SW 1271 (cell line): ENCODE measurements at places on chromosomes 1 and 21.

DNA sequence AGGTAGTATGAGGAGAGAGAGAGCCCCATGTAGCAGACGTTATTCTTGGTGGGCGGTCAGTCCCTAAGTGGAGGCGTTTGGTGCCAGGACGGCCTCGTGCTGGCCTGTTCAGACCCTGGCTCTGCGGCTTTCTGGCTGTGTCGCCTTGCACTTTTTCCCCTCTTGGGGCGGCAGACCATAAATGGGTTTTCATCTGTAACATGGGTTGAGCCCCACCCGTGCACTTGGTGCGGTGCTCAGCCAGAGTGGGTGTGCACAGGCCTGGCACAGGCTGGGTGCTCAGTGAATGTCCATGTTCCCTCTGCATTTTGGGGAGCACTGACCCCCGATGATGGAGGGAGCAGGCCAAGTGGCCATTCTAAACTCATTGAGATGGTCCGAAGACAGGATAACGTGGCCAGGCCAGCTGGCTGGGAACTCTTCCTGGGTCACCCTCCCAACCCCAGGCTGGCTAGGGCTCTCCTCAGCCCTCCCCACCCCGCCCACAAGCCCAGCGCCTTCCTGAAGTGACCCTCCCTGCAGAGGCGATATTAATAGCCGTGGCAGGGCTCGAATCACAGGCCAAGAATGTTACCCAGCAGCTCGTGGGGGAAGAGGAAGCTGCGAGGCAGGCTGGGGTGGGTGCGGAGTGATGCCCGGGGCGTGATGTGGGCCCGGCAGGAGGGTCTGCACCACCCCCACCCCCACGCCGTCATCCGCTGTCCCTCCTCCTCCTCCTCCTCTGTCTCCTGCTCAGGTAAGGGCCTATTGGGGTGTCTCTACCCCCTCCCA, 78.5 kb downstream of the ARHGEF10L start:
- no peak for DNase-seq

- DNase-seq: no peak
Measured at GRCh38 chr1:168134642-168135041, 2.1 kb downstream of the GPR161 start.

- no peak for DNase-seq
Measured at GRCh38 chr1:75953461-75953860, 21.3 kb upstream of the ASB17 start.

- no peak for DNase-seq
Measured at GRCh38 chr1:41695118-41695745, 210.7 kb upstream of the EDN2 start.

GRCh38 chr1:186188736-186189135, 186.3 kb downstream of the TPR start:
- no peak for DNase-seq

DNA sequence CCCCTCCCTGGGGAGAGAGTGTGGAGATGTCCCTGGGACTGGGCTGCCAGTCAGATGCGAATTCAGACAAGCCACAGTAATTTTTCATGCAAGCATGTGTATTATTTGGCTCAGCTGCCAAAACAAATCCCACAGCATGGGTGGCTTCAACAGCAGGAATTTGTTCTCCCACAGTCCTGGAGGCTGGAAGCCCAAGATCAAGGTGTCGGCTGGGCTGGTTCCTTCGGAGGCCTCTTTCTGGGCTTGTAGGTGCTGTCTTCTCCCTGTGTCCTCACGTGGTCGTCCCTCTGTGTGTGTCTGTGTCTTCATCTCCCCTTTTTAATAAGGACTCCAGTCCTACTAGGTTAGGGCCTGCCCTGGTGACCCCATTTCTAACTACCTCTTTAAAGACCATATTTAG, 91.9 kb upstream of the ACTRT2 start:
- no peak for DNase-seq

DNA sequence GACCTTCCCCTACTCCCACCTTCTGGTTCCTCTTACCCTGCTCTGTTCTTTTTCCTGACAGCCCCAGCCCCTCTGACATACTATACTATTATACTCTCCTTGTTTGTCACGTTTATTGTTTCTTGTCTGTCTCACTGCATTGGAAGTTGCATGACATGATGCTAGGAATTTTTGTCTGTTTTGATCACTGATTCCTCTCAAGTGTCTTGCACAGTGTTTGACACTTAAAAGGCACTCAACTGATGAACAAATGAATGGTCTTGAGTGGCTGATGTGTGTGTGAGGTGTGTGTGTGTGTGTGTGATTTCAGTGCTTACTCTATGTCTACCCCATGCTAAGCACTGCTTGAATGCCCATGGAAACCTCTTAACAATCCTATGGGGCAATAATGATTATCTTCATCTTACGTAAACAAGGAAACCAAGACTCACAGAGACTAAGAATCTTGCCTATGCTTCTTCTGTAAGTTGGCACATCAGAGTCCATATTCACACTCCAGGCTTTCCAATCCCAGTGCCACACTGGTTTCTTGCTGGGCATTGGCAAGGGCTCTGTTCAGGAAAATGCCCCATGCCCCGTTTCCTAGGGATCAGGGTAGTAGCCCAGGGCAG, 59.7 kb downstream of the ATP1A1 start:
- DNase-seq: no peak

DNA sequence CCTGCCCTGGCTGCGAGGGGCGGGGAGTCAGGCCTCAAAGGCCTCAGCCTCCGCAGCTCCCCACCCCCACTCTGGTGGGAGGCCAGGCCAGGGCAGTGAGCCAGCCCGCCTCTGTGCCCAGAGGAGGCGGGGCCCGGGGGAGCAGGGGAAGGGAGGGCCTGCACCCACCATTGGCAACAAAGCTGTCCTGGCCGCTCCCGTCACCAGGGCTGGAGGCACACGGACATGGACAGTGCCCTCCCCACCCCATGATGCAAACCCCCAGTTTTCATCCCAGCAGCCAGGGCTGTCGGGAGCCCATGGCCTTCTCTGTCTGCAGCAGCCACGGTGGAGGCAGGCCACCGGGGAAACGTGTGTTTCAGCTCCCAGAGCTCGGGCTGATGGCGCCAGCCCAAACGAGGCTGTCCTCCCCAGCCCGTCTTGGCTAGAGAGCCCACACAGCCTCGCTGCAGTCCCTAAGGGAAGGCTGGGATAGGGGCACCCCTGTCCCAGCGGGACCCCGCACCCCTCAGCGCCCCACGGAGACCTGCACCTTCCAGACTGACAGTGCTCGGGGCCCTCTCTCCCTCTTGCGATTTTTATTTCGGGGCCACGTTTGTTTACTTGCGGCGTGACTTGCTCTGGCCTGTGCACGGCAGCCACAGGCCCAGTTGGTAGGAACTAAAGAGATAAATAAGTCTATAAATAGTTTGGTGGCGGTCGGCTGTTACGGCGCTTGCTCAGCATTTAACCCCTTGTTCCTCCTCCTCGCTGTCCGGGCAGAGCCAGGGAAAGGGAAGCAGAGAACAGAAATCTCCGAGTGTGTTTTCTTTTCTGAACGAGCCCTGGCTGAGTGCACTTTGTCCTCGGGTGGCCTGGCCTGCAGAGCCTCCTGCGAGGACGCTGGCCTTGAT, 101.8 kb downstream of the PRDM16 start:
- DNase-seq: no peak

- DNase-seq: no peak
Measured at GRCh38 chr1:45443580-45444446, 47.1 kb downstream of the TESK2 start.

GRCh38 chr1:111672331-111672730, 52.7 kb downstream of the RAP1A start:
- no peak for DNase-seq

DNA sequence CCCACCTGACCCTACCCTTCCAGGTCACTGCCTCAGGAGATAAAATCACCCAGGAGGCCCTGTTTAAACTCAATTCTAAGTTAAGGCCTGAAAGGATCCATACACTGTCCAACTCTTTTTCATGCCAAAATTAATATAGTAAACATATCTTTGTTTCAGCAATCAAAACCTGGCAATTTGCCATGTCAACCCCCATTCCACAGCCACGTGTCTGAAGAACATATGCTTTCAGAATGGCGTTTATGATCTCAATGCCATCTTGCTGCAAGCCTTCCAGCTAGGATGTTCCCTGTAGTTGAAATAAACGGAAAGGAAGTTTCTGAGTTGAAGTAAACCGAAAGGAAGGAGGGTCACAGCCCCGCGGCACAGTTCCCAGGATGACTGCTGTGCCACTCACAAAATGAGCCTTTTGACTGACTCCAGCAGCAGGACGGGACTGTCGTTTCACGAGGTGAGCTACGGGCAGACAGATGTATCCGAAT, 472.0 kb downstream of the SMYD3 start:
- DNase-seq: no peak

- DNase-seq: no peak
Measured at GRCh38 chr1:167249702-167250101, 29.0 kb downstream of the POU2F1 start.

GRCh38 chr1:178064191-178064821, 29.6 kb upstream of the RASAL2 start:
- DNase-seq: no peak

DNA sequence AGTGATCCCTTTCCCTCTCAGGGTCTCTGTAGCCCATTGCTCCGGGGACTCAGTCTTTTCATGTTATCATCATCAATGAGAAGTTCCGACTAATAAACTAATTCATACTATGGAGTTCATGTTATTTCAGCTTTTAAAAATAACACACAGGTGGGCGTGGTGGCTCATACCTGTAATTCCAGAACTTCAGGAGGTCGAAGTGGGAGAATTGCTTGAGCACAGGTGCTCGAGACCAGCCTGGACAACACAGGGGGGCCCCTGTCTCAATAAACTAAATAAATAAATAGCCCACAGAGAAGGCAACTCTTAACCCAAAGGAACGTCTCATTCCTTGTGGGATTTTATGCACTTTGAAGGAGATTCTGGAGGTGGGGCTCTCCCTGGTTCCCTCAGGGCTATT, 14.5 kb downstream of the MYBPH start:
- DNase-seq: no peak

GRCh38 chr1:151838222-151839081, 1.2 kb downstream of the C2CD4D start:
- DNase-seq: no peak

DNA sequence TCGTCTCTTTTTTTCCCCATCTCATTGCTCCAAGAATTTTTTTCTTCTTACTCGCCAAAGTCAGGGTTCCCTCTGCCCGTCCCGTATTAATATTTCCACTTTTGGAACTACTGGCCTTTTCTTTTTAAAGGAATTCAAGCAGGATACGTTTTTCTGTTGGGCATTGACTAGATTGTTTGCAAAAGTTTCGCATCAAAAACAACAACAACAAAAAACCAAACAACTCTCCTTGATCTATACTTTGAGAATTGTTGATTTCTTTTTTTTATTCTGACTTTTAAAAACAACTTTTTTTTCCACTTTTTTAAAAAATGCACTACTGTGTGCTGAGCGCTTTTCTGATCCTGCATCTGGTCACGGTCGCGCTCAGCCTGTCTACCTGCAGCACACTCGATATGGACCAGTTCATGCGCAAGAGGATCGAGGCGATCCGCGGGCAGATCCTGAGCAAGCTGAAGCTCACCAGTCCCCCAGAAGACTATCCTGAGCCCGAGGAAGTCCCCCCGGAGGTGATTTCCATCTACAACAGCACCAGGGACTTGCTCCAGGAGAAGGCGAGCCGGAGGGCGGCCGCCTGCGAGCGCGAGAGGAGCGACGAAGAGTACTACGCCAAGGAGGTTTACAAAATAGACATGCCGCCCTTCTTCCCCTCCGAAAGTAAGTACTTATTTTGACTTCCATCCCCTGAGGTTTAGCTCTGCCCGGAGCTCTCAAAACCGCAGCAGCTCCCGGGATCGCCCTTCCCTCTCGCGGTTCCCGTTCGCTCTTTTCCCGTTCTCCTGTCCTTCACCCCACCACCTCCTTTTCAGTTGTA, 1.5 kb downstream of the TGFB2 start:
- DNase-seq: no peak

GRCh38 chr21:46157396-46157986, 2.1 kb upstream of the FTCD start:
- DNase-seq: no peak

GRCh38 chr1:36857754-36858153, 176.6 kb downstream of the GRIK3 start:
- no peak for DNase-seq

GRCh38 chr1:159338018-159338417, 35.9 kb downstream of the FCER1A start:
- DNase-seq: no peak

GRCh38 chr1:56838759-56839158, 15.8 kb upstream of the C8A start:
- no peak for DNase-seq

DNA sequence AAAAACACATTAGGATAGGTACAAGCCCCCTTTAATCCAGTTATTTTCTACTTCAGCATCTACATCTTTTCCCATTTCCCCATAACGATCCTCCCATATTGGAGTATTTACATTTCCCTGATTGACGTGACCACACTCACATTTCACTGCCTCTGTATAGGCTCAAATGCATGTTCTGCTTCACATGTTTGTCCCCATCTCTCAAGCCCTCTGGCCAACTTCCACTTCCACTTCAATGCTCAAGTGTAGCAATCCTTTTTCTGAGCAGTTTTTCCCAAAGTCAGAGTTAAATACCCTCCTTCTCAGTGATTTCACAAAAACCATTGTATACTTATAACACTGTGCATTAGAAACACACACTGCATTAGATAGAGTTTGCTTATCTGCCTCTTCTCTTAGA, 61.8 kb upstream of the TTLL7 start:
- DNase-seq: no peak

DNA sequence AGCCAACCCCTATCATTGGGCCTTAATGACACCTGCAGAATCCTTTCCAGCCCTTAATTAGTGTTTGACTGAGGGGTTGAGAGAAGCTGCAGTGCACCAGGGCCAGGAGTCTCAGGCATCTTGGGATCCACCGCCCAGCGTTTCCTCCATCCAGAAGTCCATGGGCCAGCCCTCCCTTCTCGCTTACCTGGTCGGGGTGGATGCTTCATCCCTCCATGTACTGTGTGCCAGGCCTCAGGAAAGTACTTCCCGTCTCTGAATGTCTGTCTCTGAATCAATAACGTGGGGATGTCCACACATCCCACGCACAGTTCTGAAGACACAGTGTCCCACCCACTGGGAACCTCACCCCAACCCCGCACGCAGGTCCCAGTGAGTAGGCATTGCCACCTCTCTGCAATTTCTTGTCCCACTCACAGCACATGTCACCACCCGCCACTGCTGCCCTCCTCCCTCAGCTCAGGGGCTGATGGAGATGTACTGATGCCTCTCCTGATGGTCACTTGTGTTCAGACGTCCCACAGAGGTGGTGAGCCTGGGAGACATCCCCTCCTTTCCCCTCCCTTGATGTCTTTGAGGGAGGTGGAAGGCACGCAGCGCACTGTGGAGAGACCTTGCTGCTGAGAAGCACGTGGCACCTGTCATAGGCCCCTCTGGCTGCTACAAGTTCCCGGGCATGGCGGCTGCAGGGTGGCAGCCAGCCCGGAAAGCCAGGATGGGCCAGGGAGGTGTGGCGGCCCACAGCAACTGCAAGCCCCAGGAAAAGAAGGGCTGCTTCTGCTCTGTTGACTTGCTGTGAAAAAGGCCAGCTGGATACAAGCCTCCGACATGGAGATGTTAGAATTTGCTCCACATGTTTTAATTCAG, 29.4 kb upstream of the PRSS38 start:
- DNase-seq: no peak

GRCh38 chr1:182688436-182689205, 4.2 kb upstream of the RGS8 start:
- DNase-seq: no peak

DNA sequence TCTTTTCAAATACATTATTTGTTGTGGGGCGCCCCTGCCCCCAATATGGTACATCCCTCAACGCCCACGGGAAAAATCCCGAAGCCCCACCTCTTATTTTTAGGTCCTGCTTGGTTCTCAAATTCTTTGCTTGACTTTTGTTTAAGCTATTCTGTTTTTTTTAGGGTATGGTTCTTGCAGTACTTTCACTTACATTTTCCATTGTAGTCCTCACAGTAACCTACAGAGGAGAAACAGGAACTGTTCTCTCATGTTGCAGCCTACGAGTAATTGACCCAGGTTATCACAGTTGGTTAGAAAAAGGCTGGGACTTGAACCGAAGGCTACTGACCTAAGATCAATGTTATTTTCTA, 697 bp upstream of the C21orf91 start:
- no peak for DNase-seq
